ENCODE measurements at places on chromosomes 1 and 21.
A peak's percentile ranks its signal among the peaks of the same experiment; 100 is the strongest.

- peak; percentile 33 for DNase-seq
These were observed 800 bp downstream of the HIPK1 start for GRCh38 chr1:113929750-113930498.

DNA sequence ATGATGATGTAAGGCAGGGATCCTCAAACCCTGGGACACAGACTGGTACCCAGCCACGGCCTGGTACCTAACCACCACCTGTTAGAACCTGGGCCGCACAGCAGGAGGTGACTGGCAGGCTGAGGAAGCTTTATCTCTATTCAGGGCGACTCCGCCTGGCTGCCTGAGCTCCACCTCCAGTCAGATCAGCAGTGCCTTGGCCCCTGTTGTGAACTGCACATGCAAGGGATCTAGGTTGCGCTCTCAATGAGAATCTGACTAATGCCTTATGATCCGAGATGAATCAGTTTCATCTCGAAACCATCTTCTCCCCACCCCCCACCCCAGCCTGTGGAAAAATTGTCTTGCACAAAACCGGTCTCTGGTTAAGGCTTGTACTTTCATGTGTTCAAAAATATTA lies 4.2 kb downstream of the RNPC3 start:
- no peak for DNase-seq

DNA sequence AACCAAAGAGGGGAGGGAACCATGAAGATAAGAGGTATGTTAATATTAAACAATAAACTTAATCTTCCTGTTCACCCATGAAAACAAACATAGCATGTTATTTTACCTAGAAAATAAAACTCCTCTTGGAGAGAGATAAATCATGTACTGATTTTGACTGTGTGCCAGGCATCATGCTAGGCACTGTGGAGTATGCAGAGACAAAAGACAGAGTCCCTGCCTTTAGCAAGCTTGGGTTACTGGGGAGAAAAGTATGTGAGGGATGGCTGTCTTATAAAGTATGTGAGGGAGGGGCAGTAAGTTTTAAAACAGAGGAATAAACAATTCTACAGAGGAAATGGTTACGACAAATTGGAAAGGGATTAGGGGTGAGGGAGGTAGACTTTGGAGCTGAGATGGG lies 129.5 kb upstream of the BEND5 start:
- no peak for DNase-seq

GRCh38 chr1:235067396-235068157 lies 61.1 kb downstream of the TOMM20 start:
- DNase-seq, result no peak

GRCh38 chr1:34975338-34975737 lies 9.8 kb downstream of the TMEM35B start:
- DNase-seq, result no peak

DNA sequence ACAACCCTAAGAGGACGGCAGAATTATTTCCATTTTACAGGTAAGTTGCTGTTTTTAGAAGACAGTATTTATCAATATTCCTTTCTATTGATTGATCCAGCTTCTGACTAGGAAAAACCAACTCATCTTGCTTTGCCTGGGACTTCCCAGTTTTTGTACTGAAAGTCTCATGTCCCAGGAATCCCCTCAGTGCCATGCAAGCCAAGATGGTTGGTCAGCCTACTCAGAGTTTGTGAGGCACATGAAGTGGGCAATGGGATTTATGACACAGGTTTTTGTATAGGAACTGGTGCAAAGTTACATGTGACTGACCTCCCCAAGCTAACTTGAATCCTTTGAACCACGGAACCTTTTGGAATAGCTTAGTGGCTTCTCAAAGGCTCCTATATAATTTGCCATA lies 45.5 kb downstream of the GNG12 start:
- DNase-seq, result no peak
